ENCODE measurements at places on chromosomes 3 and 15.

- no peak for DNase-seq
Measured at GRCh38 chr3:152430223-152431002, 161.7 kb downstream of the MBNL1 start.

DNA sequence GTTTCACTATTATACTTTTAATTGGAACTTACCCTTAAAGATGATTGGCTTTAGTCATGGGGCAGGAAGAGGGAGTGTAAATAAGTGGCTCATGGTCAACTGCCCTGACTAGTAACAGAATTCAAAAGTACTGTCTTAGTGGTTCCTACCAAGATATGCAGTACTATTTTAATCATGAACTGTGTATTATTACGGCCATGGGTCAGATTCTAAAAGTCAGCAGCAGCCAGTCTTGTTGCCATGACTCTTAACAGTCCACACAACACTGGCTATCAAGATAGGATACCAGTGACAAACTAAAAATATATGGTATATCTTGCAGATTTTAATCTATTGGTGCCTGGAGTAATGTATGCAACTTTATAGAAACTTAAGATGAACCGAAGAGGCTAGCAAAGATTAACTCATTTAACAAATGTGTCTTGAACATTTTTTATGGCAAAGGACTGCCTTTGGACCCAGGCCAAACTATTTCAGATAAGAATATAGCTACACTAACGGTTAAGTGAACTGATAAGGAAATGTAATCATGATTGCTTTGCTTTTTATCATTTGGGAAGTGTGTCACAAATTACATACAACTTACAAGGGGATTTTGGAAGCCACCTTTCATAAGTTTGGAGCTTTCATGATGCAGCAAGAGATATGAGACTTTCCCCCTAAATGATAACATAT, 163.7 kb downstream of the TCF12 start:
- no peak for DNase-seq

GRCh38 chr15:44790215-44790614, 53.9 kb downstream of the TRIM69 start:
- DNase-seq = no peak

DNA sequence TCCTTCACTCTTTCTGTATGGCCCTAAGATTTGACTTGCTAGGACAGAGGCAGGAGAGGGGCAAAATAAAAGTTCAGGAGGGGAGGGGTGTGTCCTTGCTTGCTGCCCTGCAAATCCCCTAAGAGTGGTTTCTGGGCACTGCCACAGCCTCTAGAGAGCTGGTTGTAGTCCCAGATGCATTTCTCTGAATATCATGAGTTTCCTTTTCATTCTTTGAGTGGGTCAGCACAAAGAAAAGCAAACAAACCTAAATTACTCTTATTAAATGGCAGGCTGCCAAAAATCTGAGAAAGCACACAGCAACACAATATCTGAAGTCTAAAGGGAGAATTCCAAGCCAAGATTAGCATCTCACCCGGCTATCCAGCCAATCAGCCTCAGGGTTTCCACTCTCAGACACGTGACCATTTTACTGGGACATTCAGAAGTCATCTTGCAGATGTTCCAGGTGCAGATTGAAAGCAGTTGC, 919.3 kb downstream of the TUSC7 start:
- peak; percentile 100 for DNase-seq

DNA sequence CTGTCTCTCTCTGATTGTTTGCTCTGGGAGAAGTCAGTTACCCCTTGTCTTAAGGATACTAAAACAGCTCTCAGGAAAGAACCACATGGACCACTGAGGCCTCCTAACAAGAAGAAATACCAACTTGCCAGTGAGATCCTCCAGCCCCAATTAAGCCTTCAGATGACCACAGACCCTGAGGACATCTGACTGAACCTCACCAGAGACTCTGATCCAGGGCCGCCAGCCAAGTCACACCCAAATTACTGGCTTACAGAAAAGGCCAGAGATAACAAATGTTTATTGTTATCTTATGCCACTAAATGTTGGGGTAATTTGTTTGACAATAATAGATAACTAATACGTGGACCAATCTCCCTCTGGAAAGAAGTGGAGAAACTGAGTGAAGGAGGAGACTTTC, 40.2 kb downstream of the SLC12A8 start:
- DNase-seq = no peak

GRCh38 chr3:194285024-194285849, 65.9 kb downstream of the CPN2 start:
- no peak for DNase-seq

DNA sequence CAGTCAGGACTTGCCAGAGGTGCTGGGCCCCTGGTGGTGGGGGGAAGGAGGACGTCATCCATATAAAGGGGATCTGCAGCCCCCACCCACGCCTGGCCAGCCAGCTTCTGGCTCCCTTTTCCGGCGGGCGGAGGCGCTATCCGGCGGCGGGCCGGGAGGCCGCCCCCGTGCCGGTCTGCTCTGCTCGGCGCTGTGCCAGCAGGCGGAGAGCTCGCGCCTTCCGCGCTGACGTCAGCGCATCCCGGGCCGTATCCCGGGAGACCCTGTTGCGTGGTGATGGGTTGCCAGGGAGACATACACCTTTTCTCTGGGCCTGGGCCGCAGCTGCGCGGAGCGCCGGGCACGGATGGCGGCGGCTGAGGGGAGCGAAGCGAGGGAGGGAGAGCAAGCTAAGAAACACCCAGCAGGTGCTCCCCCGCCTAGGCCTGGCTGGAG, 1.1 kb downstream of the FAM131A start:
- peak; percentile 98 for DNase-seq

- DNase-seq = no peak
Measured at GRCh38 chr15:60062826-60063225, 58.7 kb downstream of the FOXB1 start.

DNA sequence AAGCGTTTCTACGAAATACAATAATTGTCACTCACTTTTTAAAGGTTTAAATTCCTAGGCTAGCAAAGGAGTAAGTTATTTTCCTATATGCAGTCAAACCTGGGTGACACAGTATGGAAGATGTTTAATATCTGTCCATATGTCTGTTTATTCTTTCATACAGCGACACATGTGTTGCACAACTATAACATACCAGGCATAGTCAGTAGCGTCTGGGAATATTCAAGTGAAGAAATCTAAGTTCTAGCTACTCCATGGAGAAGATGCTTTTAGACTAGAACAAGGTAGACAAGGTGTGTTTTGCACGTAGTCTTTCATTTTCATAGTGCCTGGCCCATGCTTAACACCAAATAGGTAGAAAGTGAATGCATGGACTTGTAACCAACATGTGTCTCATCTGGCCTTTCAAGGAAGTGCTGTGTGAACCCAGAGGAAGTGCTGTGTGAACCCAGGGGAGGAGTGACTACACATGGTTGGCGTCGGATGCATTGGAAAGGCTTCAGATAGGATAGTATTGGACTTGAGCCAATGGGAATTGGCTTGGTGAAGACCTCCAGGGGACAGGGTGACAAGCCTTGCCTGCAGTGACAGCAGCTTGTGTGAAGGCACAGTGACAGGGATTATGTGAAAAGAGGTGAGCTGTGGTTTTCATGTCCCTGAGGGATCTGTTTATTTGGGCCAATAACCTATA, 267.0 kb downstream of the PTPRG start:
- no peak for DNase-seq

- no peak for DNase-seq
Measured at GRCh38 chr3:66997560-66998112, 471 bp upstream of the KBTBD8 start.

- DNase-seq = no peak
Measured at GRCh38 chr15:32723171-32723948, 5.6 kb downstream of the GREM1 start.

DNA sequence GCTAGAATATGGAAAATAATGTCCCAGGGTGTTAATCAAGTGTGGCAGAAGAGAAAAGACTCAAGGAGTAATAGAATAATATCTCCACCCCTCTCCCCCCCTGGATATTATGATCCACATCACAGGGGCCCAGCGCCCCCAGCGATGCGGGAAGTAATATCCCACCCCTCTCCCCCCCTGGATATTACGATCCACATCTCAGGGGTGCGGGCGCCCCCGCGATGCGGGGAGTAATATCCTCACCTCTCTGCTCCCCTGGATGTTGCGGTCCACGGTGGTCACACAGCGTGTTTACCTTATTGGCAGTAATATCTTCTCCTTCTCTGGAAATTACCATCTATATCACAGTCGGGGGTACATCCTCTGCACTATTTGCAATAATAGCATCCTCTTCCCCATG, 97.1 kb upstream of the OSBPL11 start:
- DNase-seq = no peak

GRCh38 chr3:111621535-111621934, 26.4 kb upstream of the ZBED2 start:
- no peak for DNase-seq

GRCh38 chr3:39021029-39021428, 30.7 kb downstream of the SCN11A start:
- DNase-seq = no peak

DNA sequence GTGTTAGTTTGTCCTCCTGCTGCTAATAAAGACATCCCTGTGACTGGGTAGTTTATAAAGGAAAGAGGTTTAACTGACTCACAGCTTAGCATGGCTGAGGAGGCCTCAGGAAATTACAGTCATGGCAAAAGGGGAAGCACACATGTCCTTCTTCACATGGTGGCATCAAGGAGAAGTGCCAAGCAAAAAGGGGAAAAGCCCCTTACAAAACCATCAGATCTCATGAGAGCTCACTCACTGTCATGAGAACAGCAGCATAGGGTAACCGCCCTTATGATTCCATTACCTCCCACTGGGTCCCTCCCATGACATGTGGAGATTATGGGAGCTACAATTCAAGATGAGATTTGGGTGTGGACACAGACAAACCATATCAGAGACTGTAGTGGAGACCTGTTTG, 27.0 kb downstream of the TM2D3 start:
- no peak for DNase-seq

- no peak for DNase-seq
Measured at GRCh38 chr3:191972714-191973398, 511.9 kb downstream of the PYDC2 start.

GRCh38 chr3:76735152-76735551, 304.7 kb upstream of the ROBO2 start:
- DNase-seq = no peak

GRCh38 chr15:44882499-44882968, 74.0 kb upstream of the TERB2 start:
- no peak for DNase-seq

DNA sequence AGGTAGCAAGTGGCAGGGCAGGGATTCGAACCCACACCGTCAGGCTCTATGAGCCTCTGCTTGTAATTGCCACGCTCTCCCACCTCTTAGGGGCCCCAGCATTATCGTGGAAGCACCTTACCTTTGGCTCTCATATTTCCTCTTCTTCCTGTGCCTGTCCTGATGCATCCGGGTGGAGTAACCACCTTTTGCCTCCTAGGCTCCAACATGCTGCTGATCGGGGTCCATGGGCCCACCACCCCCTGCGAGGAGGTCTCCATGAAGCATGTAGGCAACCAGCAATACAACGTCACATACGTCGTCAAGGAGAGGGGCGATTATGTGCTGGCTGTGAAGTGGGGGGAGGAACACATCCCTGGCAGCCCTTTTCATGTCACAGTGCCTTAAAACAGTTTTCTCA, 40.4 kb downstream of the DNASE1L3 start:
- no peak for DNase-seq

GRCh38 chr15:66117841-66118240, 135.7 kb downstream of the MEGF11 start:
- no peak for DNase-seq

GRCh38 chr3:171810629-171811294, 479 bp upstream of the PLD1 start:
- no peak for DNase-seq

GRCh38 chr3:128041344-128041743, 10.9 kb upstream of the SEC61A1 start:
- no peak for DNase-seq

DNA sequence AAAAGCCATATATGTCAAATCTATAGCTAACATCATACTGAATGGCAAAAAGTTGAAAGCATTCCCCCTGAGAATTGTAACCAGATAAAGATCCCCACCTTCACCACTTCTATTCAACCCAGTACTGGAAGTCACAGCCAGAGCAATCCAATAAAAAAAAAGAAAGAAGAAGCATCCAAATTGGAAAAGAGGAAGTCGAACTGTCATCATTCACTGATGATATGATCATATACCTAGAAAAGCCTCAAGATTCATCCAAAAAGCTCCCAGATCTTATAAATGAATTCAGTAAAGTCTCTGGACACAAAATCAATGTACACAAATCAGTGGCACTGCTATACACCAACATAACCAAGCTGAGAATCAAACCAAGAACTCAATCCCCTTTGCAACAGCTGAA, 97.4 kb downstream of the CBLB start:
- no peak for DNase-seq

- DNase-seq = no peak
Measured at GRCh38 chr15:85019815-85020590, 38.3 kb downstream of the PDE8A start.

DNA sequence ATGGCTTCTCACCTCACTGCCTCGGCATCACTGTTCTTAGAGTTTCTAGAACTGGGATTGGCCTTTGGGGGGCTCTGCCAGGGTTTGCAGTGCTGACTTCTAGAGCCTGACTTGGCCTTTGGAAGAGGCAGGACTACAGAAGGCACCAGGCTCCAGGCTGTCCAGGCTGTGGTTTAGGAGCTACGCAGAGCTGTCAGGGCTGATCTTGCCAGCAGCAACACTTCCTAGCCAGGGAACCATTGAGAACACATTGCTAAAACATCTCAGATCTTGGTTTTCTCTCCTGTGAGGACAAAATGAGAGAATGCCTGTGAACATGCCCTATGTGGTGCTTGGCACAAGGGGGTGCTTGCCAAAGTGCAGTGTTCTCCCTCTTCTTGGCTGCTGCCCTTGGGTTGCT, 34.6 kb upstream of the APEH start:
- DNase-seq = no peak

DNA sequence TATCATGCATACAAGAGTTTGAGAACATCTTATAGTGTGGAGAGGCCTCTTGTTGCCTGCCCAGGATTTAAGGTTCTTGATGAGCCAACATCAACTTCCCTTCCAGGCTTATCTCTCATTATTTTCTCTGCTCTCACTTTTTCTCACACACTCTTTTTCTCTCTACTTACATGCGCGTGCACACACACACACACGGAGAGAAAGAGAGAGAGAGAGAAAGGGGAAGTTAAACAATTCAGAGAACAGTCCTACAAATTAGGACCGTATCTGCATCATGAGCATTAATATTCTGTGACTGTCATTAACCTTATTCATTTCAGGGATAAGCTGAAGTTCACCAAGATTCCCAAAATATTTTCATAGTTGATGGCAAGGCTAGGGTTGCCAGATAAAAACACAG, 269.0 kb downstream of the ZNF621 start:
- no peak for DNase-seq

DNA sequence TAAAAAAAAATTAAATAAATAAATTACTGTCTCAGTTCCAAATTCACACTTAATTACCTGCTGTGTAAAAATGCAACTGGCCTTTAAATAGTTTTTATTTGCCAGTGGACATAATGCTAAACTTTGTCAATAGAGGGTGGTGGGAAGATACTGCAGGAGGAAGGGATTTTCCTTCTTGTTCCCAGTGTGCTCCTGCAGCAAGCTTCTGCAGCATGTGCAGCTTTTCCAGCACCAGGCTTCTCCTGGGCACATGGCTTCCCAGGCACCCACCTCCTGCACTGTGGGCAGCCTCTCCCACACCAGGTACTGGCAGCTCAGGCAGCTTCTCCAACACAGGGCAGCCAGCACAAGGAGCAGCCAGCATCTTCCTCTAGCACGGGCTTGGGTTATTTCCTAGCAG, 29.6 kb upstream of the BBX start:
- no peak for DNase-seq

- no peak for DNase-seq
Measured at GRCh38 chr15:63528138-63528659, 23.8 kb downstream of the USP3 start.

- no peak for DNase-seq
Measured at GRCh38 chr15:41494190-41494921, 682 bp downstream of the ITPKA start.
